Activated T-cell treated with anti-CD3 and anti-CD28 coated beads, Interleukin-2, amount 50 U/mL, for 4 hours (primary cell): ENCODE measurements at places on chromosomes 13 and 19. TPM values are rescaled to one million over a fixed set of nuclear protein-coding genes. Genes with fewer than 3 reads are reported as not detected.

- DNase-seq: peak; percentile 22
Measured at GRCh38 chr19:7326105-7326877, 22.4 kb upstream of the ARHGEF18 start.

GRCh38 chr19:1551068-1552040 lies 16.8 kb downstream of the MEX3D start:
- no peak for DNase-seq

- no peak for DNase-seq
Measured at GRCh38 chr19:28426110-28426729, 786.7 kb downstream of the UQCRFS1 start.

- no peak for DNase-seq
Measured at GRCh38 chr19:49637821-49638738, 1.9 kb downstream of the RRAS start.

DNA sequence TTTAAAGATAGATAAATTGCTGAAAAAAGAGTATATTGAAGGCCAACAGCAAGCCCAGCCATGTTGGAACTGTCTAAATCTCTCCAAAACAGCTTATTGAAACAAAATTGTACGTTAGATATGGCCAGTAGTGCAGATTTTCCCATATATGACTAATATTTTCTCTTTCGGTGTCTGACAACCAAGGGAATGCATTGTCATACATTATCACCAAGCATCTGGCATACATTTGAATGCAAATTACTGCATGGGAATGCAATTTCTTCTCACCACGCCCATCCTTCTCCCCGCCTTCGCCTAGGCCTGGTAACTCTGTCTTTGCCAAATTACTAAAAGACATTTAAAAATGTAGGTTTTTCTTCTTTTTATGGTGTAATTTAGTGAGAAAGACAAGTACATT lies 32.5 kb upstream of the IRS2 start:
- DNase-seq: no peak

- no peak for DNase-seq
Measured at GRCh38 chr19:38692458-38693379, 45.3 kb downstream of the ACTN4 start.

DNA sequence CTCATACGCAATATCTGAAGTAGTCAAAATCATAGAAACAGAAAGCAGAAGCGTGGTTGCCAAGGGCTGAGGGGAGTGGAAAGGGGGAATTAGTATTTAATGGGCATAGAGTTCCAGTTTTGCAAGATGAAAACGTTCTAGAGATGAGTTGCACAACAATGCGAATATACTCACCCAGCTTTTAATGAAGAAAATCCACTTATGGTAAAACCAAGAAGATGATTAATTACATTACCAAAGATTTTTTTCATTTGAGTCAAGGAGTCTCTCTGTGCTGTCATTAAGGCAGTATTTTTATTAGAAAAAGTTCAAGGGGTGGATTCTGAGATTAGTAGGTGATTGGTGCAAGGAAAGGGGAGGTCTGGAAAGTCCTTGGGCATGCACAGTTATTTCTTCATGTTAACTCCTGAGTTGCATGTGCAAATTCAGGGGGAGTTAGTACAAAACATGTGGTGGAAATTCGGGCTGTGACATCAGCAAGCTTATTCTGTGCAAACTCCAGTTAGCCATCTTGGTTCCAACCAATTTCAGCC lies 6.9 kb upstream of the CBY2 start:
- no peak for DNase-seq

GRCh38 chr13:50340551-50341287 lies 325.5 kb downstream of the KCNRG start:
- no peak for DNase-seq

DNA sequence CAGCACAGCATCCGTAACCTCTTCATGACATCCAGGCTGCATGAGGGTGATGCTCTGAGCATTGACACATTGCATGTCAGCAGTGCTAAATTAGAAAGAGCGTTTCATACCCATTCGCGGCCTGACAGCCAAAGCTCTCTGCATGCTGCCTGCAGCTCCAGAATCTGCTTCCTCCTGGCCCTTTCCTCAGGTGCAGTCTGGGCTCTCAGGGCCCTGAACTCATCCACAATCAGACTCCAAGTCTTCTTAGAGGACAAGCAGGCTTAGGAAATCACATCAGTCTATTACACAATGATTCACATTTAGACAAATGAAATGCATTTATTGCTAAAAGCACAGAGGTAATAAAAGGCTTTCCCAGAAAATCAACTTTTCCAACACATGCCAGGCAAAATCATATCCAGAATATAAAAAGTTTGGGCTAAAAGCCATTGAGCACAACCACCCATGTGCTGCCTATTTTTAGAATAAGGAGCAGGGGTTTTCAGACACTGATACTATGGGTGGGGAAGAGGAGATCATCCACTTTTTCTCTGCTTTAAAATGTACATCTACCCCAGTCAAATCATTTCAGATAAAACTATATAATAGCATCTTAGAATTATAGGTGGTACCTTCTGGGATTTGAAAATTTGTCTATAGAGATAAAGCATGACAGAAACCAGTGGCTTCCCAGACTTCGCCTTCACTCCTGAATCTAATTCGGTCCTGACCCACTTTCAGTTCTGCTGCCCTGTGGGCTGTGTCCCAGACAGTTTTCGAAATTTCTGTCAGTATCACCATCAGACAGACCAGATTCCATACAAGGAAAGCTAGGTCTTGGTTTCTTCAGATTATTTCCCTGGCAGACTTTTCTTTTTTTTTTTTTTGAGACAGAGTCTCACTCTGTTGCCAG lies 109.3 kb downstream of the COL4A2 start:
- no peak for DNase-seq

- no peak for DNase-seq
Measured at GRCh38 chr19:57537953-57538547, 10.9 kb downstream of the ZNF549 start.

The POU2F2 gene
- 85.7 TPM for total RNA-seq

DNA sequence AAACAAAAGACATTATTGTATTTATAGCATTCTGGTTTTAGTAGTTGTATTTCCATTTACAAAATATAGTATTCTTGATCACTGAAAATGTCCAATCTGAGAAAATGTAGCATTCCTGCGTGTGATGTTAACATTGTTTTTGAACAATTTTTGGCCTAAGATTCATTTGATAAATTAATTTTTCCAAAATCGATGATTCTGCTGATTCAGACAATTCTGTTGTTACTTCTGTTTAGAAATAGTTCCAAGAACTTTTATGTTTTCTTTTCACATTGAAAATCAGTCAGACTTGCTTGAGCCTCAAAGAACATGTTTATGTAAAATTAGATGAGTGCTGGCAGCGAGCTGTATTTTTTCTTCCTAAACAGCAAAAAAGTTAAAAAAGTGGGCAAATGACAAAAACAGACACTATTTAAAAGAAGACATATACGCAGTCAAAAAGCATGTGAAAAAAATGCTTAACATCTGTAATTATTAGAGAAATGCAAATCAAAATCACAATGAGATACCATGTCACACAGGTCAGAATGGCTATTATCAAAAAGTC lies 804.5 kb upstream of the MIR17HG start:
- no peak for DNase-seq

GRCh38 chr13:34410678-34411077 lies 531.4 kb upstream of the NBEA start:
- DNase-seq: no peak

The KLK2 gene
- total RNA-seq: not detected
